CD4-positive, alpha-beta T cell treated with Interleukin-12 subunit alpha and Interleukin-12 subunit beta, for 1 hour (primary cell): ENCODE measurements at places on chromosomes 2 and 18.
A peak's percentile ranks its signal among the peaks of the same experiment; 100 is the strongest.

GRCh38 chr2:205835251-205835791, 153.0 kb downstream of the NRP2 start:
- DNase-seq: no peak

DNA sequence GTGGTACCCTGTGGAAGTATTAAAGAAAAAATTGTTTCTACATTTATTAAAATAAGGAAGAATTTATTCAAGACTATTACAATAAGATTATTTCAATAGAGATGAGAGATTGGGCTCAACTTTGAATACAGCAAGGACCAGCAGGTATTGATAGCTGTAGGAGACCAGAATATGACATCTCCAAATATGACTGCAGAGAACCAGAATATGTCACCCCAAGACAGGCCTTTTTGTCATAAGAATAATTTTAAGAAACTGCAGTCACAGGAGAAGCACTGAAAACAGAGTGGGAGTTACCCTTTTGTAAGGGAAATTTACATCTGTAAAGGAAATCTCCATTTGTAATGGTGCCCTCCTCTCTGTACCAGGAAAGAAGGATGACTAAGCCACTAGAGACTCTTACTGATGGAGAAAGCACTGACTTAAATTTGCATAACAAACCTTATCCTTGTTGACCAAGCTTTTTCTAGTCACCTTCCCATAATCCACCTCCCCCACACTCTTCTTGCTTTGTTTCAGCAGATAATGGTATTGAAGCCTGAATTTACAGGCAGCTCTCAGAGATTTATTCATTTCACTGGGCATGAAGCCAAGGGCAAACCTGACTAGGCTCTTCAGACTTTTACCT, 145.1 kb upstream of the RMP24 start:
- no peak for DNase-seq

DNA sequence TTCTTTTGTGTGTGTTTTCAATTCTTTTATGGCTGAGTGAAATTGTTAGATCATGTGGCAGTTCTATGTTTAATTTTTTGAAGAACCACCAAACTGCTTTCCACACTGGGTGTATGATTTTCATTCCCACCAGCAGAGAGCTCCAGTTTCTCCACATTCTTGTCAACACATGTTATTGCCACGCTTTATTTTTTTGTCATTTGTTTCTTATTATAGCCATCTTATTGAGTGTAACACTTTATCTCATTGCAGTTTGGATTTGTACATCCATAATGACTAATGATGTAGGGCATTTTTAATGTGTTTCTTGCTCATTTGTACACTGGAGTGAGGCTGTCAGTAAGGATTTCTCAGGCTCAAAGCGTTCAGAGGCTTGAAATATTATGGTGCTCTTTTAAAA, 184.2 kb downstream of the PIEZO2 start:
- DNase-seq: no peak

DNA sequence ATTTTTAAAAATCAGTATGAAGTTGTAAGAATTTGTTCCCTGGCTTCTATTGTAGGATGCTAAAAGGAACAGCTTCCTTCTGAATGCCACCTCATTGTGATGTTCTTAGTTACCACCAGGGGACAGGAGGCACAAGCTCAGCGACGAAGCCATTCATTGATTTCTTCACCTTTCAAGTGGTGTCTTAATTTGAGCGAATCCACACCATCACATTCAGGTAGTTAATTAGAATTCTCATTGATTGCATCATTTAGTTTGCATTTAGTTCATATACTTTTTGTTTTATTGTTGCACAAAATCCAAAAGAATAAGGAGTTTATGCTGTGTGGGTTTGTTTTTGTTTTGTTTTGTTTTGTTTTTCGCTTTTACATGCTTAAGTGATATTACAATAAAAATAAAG, 23.1 kb downstream of the CYP27C1 start:
- peak; percentile 21 for DNase-seq

- no peak for DNase-seq
Measured at GRCh38 chr2:176479961-176480360, 210.7 kb downstream of the MTX2 start.

DNA sequence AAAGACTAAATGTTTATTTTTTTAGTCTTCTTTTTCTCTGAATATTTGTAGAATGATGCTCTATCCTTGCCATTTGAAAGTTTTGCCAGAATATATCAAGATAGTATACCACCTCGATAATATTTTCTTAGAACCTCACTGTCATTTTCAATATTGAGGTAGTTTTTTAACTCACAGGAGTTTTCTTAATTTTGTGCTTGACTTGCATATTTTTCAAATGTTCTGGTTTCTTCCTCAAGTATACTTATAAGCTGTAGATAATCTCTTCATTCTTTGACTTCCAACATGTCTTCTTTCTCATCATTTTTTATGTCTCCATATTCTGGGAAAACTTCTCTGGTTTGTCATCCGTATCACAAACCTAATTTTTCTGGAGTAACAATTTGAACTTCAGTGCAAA, 559.6 kb downstream of the ARHGAP15 start:
- DNase-seq: no peak

- DNase-seq: no peak
Measured at GRCh38 chr2:60459851-60460250, 93.6 kb downstream of the BCL11A start.

DNA sequence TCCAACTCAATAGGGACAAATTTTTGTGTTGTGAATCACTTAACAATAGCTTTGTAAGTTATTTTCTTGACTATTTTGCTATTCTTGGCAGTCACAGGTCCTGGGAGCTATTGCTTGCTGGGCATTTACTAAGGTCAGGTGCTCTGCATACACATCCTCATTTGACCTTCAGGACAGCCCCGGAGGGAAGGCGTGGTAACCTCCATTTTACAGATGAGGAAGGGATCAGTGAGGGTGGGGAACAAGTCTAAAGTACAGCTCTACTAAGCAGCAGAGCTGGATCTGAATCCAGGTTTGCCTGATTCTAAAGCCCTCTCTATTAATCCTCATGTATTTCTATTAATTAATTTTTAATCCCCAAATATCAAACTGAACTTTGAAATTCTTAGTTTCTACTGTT, 58.8 kb downstream of the PTPN2 start:
- no peak for DNase-seq

DNA sequence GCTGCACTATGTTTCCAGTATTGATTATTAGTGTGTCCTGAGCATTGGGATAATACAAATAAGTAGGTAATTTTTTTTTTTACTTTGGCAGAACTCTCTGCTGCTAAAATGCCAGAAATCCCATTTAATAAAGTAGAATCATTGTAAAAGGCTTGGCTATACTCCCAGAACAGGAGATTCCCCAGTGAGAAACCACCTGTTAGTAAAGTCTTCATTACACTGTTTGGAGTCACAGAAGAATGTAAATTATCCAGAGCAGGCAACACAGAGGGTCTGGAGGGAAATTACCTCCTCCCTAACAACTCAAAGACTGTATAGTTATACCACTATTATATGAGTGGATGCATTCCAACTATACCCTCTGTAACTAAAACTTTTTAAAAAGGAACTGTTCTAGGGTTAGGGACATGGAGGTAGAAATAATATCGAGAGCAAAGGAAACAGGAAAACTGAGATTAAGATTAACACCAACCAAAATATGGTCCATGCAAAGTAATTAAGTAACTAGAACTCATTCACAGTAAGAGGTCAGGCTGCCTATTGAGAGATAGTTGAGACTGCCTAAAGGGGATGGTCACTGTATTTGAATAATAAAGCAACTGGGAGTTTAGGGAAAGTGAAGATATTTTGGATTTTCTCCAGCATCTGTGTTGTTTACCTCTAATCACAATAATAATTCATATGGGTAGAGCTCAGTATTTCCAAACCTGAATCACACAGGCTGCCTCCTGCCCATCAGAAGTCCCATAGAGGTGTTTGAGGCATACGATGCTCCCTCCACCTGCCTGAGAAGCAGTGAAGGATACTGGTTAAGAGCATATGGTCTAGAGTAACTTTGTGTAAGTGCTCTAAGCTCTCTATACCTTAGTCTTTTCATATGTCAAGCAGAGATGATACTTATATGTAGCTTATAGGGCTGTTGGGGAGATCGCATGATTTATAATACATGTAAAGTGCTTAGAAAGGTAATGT, 34.4 kb downstream of the MAP2 start:
- no peak for DNase-seq

DNA sequence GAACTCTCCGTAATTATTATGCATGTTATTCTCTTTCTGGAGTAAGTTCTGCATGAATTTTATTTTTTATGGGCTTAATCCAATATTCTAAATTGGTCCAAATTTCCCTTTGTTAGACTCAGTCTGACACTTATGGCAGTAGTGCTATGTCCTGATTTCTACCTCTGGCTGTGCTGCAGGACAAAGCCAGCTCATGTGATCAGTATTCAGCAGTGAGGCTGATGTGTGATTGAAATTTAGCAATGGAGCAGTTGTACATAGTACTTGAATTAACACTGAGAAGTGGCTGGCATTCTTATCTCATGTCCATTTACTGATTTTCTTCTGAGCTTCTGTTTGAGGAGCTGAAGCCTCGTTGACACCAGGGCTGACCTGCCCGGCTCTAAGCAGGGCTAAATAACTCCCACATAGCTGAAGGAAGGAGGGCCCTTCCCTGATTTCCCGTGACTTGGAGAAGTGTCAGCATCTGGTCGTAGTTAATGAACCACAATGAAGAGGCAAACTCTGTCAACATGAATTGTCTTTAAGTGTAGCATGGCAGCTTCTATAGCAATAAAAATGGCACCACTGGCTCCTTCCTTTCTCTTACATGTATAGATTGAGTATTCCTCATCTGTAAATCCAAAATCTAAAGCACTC, 159.0 kb upstream of the RASGRP3 start:
- DNase-seq: no peak

- DNase-seq: no peak
Measured at GRCh38 chr2:37868866-37869265, 56.2 kb upstream of the RMDN2 start.

GRCh38 chr2:13193900-13194299, 477.2 kb downstream of the TRIB2 start:
- no peak for DNase-seq

- no peak for DNase-seq
Measured at GRCh38 chr2:99659874-99660273, 170.1 kb upstream of the REV1 start.

DNA sequence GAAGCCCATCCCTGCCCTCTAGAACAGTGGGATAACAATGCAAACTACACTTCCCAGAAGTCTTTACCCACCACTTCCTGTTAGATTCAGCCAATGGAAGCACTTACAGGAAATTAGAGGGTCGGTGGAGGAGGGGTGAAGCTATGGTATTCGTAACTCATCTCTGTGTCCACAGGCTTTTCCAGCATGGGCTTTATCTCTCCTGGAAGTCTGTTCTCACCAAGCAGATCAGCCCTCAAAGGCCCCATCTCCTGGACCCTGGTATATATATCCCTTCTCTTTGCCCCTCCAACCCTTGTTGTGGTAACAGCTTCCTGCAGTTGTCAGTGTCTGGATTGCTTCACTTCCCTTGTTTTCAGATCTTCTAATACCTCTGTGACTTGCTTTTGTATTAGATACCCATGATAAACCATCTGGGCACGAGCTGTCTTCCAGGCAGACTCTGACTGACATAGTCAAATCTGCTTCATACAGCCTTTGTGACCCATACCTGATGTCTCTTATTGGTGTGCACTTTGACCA, 475.0 kb upstream of the POU3F3 start:
- DNase-seq: peak; percentile 26

DNA sequence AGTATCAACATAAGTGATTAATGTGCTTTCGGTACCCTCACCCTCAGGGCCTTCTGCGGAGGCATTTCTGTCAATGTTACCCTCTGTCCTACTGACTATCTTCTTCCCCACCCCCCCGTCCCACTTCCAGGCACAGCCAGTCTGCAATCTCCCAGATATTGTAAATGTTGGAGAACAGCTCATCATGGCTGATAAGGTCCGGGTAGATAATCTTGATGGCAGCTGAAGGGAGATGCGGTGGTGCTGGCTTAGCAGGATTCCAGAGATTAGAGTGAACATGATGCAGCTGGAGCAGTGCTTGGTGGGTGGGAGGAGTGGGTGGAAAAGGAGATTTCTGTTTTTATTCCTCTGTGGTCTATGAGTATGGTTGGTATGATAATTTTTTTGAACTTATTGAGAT, 15.5 kb downstream of the GTF2A1L start:
- DNase-seq: no peak

DNA sequence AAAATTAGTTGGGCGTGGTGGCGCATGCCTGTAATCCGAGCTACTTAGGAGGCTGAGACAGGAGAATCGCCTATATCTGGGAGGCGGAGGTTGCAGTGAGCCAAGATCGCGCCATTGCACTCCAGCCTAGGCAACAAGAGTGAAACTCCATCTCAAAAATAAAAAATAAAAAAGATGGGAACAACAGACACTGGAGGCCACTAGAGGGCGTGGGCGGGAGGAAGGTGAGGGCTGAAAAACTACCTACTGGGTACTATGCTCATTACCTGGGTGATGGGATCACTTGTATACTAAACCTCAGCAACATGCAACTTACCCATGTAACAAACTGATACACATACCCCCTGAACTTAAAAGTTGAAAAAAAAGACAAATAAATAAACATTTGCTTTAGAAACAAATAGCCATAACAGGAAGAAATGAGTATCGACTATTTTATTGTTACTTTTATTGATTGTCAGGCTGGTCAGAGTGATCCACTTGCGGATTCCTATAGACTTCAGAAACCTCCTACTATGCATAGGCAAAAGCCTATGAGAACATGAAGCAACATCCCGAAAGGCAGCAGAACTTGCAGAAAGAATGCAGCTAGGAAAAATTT, 61.0 kb downstream of the TMEM163 start:
- DNase-seq: peak; percentile 50

DNA sequence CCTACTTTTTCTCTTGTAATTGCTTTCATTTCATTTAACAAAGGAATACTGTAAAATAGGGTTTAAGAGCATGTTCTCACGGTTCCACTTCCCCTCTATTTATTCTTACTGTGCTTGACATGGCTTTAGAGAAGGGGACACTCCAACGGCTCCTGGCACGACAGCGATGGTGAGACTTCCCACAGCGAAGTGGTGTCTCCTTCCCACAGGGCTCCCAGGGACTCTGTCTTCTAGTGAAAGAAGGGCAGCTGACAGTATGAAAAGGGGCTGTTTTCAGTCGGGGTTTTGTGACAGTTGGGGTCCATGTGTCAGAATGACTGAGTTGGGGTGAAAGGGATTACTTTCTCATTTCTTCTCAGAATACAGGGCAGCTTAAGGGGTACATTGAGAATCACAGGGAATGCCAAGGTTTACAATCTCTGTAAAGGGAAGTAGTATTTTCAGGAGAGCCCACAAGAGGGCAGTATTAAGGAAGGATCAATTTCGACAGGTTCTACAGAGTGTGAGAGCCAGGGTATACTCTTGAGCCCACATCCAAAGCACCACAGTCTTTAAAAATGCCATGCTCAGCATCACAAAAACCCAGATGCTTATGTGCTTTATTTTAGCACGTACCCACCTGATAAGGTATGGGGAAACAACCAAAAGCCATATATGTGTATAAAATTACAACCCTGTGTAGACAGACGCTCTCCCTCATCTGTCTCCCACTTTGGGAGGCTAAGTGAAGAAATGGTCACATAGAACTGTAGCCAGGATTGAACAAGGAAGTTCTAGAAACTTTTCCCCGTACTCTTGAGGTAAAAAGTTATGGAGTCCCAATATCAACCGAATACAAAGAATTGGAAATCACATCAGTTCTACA, 31.3 kb upstream of the RAPGEF4 start:
- no peak for DNase-seq

GRCh38 chr2:147634826-147635225, 210.0 kb upstream of the ACVR2A start:
- DNase-seq: no peak
